C1 segment of cervical spinal cord (tissue), 14 donors: ENCODE measurements at places on chromosomes 11 and 22.

DNA sequence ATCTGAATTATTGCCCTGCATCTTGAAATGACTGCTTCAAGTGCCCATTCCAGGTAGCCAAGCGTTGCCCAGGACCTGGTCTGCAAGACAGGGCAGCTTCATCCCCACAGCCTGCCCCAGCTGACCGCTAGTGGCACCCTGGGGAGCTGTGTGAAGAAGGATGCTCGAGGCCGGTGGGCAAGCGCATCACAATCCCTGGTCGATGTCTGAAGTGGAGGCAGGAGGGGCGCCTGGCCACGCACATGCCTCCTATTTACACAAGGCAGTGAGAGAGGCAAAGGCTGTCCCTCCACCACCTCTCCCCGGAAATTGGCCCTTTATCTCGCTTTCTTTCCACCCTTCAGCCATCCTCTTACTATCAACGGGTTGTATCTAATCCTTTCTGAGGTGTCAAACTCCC, 28.1 kb upstream of the PHF21A start:
- DNase-seq, result no peak

DNA sequence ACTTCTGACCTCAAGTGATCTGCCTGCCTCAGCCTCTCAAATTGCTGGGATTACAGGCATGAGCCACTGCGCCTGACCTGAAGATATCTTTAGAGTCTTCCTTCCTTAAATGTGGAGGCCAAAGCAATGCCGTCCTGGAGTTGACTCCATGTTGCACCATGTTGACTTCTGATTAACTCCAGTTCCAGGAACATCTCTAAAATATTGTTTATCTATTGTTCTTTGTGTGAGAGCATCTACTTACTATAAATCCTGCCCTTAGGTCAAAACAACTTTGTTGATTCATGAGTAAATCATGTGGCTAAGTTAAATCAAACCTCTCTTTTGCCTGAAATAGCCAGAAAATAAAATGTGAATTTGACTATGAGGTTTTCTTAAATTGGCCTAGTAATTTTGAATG, 56.6 kb upstream of the CAPRIN1 start:
- no peak for DNase-seq

- no peak for DNase-seq
Measured at GRCh38 chr11:62917906-62918502, 3.2 kb downstream of the CHRM1 start.

- no peak for DNase-seq
Measured at GRCh38 chr22:22746061-22746962, 101.9 kb downstream of the GGTLC2 start.

DNA sequence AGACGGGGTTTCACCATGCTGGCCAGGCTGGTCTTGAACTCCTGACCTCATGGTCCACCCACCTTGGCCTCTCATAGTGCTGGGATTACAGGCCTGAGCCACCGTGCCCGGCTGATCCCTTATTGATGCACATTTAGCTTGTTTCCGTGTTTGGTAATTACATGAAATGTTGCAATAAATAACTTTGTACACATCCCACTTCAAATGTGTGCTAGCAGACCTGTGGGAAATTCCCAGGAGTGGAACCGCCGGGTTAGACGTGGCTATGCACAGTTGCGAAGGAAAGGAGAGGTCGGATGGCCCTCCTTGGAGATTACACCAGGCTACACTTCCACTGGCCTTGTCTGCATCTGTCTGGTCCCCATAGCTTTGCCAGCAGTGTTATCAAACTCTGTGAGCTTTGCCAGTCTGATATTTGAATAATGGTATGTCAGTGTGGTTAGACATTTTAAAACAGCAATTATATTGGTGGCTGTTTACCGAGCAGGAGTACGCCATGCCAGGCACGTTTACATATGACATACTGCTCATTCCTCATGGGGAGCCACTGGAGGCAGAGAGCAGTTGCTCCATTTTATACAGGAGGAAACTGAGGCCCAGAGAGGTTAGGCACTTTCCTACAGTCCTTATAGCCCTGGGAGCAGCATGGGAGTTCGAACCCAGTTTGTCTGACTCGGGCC, 27.2 kb upstream of the SYT7 start:
- no peak for DNase-seq
